Smooth muscle cell of the pulmonary artery (primary cell): ENCODE measurements at places on chromosomes 1 and 21. TPM values are rescaled to one million over a fixed set of nuclear protein-coding genes. Genes with fewer than 3 reads are reported as not detected.

SLC1A7 gene
- 0.52 and 1.1 TPM in 2 replicates for total RNA-seq

GNAT2 gene
- total RNA-seq, result 0.30 and 0.33 TPM in 2 replicates

KCNK2 gene
- total RNA-seq, result 1.7 and 16.3 TPM in 2 replicates

CD1C gene
- not detected in 2 replicates for total RNA-seq

HFM1 gene
- total RNA-seq, result 0.03 and 0.20 TPM in 2 replicates

PPIAL4G gene
- total RNA-seq, result not detected in 2 replicates

NBPF4 gene
- 0.13 TPM in 1 of 2 replicates, not detected in the other for total RNA-seq

PTPN22 gene
- 0.91 and 4.7 TPM in 2 replicates for total RNA-seq

MRAP gene
- 0.13 TPM in 1 of 2 replicates, not detected in the other for total RNA-seq

ASTN1 gene
- under 0.01 and 0.03 TPM in 2 replicates for total RNA-seq

SPSB1 gene
- 21.6 and 33.2 TPM in 2 replicates for total RNA-seq

HES5 gene
- not detected in 2 replicates for total RNA-seq

SLC6A9 gene
- total RNA-seq, result 15.1 and 16.2 TPM in 2 replicates

ELOA gene
- total RNA-seq, result 23.5 and 25.3 TPM in 2 replicates

SLAMF1 gene
- not detected in 2 replicates for total RNA-seq

WNT9A gene
- 0.59 and 1.3 TPM in 2 replicates for total RNA-seq

SH3BGR gene
- total RNA-seq, result 5.3 and 6.0 TPM in 2 replicates

DCST1 gene
- not detected in 2 replicates for total RNA-seq

OR2T33 gene
- not detected in 2 replicates for total RNA-seq

VSIG8 gene
- 0.07 TPM in 1 of 2 replicates, not detected in the other for total RNA-seq

FNDC5 gene
- 1.2 and 1.4 TPM in 2 replicates for total RNA-seq

CACNA1S gene
- 0.07 TPM in 1 of 2 replicates, not detected in the other for total RNA-seq

C1orf185 gene
- total RNA-seq, result not detected in 2 replicates

TMEM61 gene
- not detected in 2 replicates for total RNA-seq

ARL8A gene
- total RNA-seq, result 26.2 and 36.1 TPM in 2 replicates

FOXD3 gene
- not detected in 2 replicates for total RNA-seq

ITSN1 gene
- 51.0 and 60.1 TPM in 2 replicates for total RNA-seq

KRTAP27-1 gene
- not detected in 2 replicates for total RNA-seq

CHI3L1 gene
- 0.39 and 1.1 TPM in 2 replicates for total RNA-seq

LRRC8B gene
- total RNA-seq, result 0.89 and 0.98 TPM in 2 replicates

KIF26B gene
- 18.3 and 27.0 TPM in 2 replicates for total RNA-seq

PTCH2 gene
- total RNA-seq, result 0.26 and 0.33 TPM in 2 replicates

COG2 gene
- 16.9 TPM in 2 replicates for total RNA-seq

PGBD5 gene
- total RNA-seq, result 0.17 and 0.20 TPM in 2 replicates

NSL1 gene
- 21.3 and 34.3 TPM in 2 replicates for total RNA-seq

LYPD8 gene
- total RNA-seq, result 0.10 TPM in 1 of 2 replicates, not detected in the other

PCSK9 gene
- 0.85 and 2.5 TPM in 2 replicates for total RNA-seq

KIF17 gene
- 0.39 and 3.3 TPM in 2 replicates for total RNA-seq

FCRLA gene
- 0.17 and 0.72 TPM in 2 replicates for total RNA-seq

LCE3D gene
- total RNA-seq, result not detected in 2 replicates

BSND gene
- total RNA-seq, result not detected in 2 replicates

PTGFRN gene
- total RNA-seq, result 66.7 and 108 TPM in 2 replicates

EXTL1 gene
- 0.20 and 0.33 TPM in 2 replicates for total RNA-seq

RNU1-2 gene
- total RNA-seq, result under 0.01 TPM in 2 replicates

OR2T11 gene
- total RNA-seq, result not detected in 2 replicates

DIRAS3 gene
- total RNA-seq, result 3.3 and 8.8 TPM in 2 replicates

HEYL gene
- 0.30 and 3.1 TPM in 2 replicates for total RNA-seq

MAGI3 gene
- 11.0 and 13.1 TPM in 2 replicates for total RNA-seq

USP24 gene
- total RNA-seq, result 50.6 and 58.8 TPM in 2 replicates

CXADR gene
- 0.91 and 2.2 TPM in 2 replicates for total RNA-seq

NBPF9 gene
- total RNA-seq, result 17.4 and 25.1 TPM in 2 replicates

RSPH1 gene
- 0.13 TPM in 1 of 2 replicates, not detected in the other for total RNA-seq

NADK gene
- total RNA-seq, result 34.9 and 44.6 TPM in 2 replicates

SPATA1 gene
- 0.46 and 0.63 TPM in 2 replicates for total RNA-seq
